ENCODE measurements at places on chromosomes 11 and 22.

DNA sequence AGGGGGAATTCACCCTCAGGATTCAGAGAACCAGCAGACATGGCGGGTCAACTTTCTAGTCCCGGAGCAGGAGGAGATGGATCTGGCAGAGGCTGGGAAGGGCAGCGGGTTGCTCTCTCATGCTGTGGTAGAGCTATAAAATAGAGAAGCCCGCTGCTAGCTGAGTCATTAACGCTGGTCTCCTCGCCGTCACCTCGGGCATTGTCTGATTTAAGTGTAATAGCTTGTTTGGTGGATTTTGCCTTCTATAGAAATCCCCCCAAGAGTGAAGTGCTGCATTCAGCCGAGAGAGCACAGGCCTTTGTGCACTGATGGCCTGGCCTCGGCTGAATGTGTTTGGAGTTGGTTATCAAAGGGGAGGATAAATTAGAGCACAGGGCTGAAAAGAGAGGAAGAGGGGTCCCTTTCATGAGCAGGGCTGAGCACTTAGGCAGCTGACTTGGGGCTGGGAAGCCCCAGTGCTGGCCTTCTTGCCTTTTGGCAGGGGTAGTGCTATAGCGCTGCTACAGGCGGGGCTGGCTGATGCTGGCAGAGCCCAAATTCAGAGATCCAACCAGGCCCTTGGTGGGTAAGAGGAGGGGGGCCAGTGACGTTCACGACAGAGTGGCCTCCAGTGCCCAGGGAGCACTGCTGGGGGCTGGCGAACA is 161.1 kb upstream of the CADM1 start:
- no peak for DNase-seq

GRCh38 chr22:37672920-37673455 is 2.4 kb upstream of the LGALS1 start:
- no peak for DNase-seq

DNA sequence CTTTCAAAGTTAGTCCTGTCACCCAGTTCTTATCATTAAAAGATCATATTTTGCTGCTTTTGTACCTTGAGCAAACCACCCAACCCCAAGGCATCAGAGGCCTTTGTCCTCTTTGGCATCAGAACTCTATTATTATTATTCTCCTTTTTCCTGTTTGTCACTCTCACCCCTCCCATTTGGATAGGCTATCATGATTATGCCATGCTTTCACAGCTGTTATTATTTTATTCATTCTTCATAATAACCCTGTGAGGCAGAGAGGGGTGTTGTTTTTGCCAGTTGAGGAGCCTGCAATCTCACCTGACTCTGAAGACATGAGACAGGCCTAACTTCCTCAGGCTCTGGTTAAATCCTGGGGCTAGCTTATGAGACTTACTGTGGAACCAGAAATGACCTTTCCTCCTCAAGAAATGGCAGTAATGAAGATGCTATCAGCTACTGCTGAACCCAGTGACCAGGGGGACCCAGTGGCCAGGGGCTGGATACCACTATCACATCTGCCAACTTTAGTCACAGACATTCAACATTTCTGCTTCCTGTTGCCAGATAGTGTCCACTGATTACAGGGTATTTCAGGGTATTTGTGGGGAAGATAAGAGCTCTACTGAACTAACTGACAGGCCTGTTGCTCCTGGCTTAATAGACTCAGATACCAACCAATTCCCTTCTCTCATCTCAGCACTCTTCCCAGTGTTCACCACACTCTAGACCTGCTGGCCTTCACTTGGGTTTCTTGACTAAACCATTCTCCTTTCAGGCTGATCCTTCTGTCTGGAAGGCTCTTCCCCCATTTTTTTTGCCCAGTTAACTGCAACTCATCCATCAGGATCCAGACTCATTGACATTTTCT is 11.8 kb upstream of the SWAP70 start:
- no peak for DNase-seq

DNA sequence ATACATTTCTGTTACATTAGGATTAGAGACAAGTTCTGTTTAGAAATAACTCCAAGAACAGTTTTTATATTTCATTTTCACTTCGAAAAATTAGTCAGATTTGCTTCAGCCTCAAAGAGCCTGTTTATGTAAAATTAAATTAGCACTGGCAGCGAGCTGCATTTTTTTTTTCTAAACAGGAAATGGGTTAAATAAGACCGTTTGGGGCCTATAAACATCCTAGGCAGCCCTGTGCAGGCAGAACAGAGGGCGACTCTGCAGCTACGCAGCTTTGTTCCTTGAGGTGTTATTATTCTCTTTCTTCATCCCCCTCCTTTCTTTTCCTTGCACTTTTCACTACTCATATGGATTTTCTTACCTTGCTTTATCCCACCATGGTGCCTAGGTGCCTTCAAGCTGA is 48.7 kb downstream of the CWC15 start:
- no peak for DNase-seq

DNA sequence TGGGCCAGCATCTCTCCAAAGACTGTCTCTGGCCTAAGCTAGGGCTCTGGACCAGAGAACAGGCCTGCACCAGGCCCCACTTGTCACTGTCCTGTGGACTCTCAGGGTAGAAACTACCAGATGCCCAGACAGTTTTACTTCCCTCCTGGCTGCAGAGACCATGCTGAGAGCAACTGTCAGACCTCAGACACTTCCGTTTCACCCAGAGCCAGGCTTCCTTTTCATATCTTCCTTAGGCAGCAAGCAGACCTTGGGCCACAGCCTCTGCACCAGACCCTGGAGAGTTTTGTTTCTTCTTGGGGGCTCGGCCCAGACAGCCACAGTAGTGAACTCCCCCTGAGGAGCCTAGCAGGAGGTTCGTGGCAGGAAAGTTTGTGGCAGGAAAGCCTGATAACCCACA is 12.1 kb upstream of the FCHSD2 start:
- DNase-seq, result no peak

GRCh38 chr11:57513452-57513795 is 2.1 kb downstream of the SLC43A1 start:
- DNase-seq, result no peak

DNA sequence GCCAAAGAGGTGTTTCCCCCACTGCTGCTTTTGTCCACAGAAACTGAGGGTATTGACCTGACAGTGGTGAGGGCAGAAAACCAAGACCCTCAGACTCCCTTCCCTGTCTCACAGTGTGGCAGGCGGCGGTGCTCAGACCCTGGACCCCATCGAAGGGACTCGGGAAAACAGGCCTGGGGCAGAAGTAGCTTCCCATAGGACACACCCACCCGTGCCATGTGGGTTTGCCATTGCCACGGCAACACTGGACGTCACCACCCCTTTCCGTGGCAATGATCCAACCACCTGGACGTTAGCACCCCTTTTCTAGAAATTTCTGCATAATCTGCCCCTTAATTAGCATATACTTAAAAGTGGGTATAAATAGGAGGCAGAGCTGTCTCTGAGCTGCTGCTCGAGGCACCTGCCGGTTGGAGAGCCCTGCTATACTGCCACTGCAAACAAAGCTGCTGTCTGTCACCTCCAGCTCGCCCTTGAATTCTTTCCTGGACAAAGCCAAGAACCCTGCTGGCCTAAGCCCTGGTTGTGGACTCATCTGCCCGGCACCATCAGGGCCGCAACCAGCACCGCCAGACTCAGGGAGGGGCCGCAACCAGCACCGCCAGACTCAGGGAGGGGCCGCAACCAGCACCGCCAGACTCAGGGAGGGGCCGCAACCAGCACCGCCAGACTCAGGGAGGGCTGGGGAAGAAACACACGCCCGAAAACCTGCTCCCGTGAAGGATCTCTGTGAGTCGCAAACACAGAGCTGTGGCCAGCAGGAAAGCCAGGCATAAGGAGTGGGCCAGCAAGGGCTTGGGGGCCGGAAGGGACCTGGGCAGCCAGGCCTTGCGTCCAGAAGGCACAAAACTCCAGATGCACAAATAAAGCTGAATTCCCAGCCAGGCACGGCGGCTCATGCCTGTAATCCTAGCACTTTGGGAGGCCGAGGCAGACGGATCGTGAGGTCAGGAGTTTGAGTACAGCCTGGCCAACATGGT is 10.4 kb downstream of the MLC1 start:
- peak; percentile 10 for DNase-seq

DNA sequence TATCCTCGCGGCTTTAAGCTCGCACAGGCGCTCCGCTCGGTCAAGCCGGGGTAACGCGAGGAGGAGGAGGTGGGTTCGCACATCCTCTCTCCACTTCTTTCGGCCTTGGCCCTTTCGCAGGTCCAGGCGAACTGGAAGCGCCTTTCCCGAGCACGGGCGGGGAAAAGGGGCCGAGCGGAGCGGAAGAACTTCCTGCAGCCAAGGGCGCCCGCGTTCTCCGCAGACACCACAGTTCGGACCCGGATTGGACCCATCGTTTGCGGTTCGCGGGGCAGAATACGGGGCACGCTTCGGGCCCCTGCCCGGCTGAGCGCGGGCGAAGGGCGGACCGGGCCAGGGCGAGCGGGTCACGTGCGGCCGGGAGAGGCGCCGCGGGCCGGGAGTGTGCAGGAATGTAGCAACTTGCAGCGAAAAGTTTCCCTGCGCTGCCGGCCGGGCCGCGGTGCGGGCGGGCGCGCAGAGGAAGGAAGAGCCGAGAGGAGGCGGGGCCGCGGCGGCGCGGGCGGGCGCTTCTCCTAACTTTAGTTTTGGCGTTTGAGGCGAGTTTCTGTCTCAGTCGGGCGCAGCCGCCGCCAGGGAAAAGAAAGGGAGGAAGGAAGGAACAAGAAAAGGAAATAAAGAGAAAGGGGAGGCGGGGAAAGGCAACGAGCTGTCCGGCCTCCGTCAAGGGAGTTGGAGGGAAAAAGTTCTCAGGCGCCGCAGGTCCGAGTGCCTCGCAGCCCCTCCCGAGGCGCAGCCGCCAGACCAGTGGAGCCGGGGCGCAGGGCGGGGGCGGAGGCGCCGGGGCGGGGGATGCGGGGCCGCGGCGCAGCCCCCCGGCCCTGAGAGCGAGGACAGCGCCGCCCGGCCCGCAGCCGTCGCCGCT is at the start of gene YAP1:
YAP1 (plus strand) TSS at position 552 of the 865 bp plus-strand sequence. CDS start 402 bp downstream, outside the sequence.
- DNase-seq, result peak; percentile 12

- DNase-seq, result no peak
Measured at GRCh38 chr22:33012833-33013450, 45.2 kb downstream of the SYN3 start.
